ENCODE measurements at places on chromosomes 16 and 17.

- DNase-seq = peak; percentile 79
Measured at GRCh38 chr17:38674749-38675615, at the start of gene EPOP. TSS of gene EPOP (minus strand) at chr17:38674957. CDS start at chr17:38674495, 462 bp downstream.

DNA sequence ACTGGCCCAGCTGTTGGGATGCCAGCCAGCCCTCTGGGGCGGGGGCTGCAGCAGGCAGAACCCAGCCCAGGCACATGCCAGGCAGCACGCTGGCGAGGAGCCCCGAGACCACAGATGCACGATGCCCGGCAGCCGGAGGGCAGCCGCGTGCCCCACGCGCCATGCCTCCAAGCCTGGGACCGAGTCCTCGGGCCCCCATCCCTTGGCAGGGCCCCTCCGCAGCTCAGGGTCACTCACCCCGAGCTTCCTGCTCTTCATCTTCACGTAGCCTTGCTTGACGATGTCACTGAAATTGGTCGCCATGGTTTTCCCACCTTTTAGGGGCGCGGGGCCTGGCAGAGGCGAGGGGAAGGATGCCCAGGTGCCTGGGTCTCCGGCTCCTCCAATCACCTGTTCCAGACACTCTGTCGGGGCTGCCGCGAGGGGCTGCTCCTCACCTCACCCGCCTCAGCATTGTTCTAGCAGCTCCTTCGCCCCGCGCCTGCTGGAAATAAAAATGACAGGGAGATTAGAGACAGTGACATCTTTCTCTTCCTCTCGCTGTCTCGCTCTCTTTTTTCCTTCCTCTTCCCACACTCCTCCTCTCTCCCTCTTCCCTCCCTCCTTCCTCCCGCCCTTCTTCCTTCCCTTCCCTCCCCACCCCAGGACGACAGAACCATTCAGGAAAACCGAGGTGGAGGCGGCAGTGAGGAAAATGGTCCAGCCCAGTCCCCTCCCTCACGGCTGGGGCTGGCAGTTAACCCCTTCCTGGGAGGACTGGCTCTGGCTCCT, 6.9 kb downstream of the DOK4 start:
- DNase-seq = peak; percentile 9

DNA sequence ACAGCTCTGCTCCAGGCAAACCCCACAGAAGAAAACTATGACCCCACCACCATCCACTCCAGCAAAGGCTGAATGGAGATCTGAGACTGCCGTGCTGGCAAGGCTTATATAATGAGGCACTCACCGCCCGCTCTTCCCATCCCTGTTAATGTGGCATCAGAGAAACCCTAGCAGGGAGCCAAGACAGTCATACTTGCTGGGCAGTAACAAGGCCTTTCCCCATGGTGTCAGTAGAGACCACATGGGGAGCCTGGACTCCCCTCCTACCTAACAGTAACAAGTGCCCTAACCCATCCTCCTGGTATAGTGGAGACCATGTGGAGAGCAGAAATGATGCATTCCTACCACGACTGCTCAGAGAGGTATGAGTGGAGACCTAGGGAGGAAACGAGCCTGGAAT, 235.2 kb downstream of the C16orf78 start:
- no peak for DNase-seq

DNA sequence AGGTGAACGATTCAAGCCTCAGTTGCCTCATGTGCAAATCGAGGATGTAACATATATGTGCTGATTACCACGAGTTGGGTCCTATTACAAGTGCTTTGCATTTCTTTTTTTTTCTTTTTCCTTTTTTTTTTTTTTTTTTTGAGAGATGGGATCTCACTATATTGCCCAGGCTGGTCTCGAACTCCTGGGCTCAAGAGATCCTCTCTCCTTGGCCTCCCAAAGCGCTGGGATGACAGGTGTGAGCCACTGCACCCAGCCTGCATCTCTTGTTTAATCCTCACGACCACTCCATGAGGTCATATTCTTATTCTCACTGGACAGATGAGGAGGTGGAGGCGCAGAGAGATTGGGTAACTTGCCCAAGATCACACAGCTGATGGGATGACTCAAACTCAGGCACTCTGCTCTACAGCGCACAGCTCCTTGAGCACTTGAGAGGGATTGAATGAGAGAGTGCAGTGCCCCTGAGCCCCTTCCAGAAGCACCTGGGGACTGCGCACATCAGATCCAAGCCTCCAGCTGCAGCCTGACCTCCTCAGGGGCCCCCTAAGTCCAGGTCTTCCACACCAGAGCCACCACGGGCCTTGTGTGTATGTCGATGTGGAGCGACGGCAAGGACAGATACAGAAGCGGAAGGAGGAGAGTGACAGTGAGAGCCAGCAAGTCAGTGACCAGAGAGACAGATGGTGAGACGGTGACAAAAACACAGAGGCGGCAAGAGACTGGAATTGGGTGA, 4.9 kb downstream of the STX1B start:
- no peak for DNase-seq

- DNase-seq = no peak
Measured at GRCh38 chr17:60089096-60089806, 10.5 kb upstream of the HEATR6 start.

GRCh38 chr17:65131946-65132345, 5.2 kb upstream of the RGS9 start:
- no peak for DNase-seq

GRCh38 chr16:79093554-79093967, 507.0 kb downstream of the MAF start:
- no peak for DNase-seq

GRCh38 chr16:89110641-89111040, 17.0 kb downstream of the ACSF3 start:
- DNase-seq = no peak

- DNase-seq = no peak
Measured at GRCh38 chr16:57756424-57757325, 21.1 kb downstream of the KATNB1 start.

DNA sequence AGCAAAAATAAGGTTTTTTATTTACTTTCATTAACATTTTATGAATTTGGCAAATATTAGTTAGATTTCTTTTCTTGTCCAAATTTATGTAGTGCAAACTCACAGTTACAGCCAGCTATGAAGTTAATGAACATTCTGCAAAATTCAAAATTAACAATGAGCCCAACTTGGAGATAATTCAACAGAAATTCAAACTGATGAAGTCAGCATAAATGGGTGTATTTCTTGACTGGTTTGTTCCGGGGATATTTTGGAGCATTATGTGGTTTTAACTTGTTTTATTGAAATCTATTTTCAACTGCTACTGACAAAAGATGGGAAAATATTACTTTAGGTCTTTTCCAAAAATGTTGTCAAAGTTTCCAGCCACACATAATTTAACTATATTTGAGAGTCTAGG, 807.9 kb downstream of the CDH8 start:
- no peak for DNase-seq

DNA sequence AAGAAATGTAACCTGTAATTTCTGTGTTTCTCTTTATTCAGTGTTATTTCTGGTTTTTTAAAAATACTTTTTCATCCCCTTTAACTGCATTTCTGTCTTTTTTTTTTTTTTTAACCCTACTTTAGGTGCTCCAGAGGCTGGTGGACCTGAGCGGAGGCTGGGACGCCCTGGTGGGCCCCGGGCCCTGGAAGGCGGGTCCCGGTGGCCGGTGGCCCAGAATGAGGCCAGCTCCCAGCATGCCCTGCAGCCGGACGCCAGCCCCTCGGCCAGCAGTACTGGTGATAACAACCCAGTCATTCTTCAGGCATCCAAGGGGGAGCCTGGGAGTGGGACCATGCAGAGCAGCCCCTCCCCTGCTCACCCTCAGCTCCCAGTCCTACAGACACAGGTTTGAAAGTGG, 1.5 kb downstream of the SRCAP start:
- no peak for DNase-seq

DNA sequence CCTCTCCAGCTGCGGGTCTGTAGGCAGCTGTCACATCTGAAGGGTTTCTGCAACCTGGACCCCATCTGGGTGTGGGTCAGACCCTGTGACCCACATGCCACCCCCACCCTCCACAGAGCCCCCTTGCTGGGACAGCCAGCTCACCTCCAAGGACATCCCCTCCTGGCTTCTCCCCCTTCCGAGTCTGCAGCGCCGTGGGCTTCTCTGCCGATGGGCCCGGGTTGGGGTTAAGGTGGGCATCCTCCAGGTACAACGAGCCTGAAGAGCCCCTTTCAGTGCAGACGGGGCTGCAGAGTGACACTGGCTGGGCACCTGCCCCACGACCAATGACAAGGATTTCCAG, 28.9 kb downstream of the OR1D5 start:
- DNase-seq = no peak

GRCh38 chr17:2681650-2682049, 29.9 kb downstream of the CLUH start:
- no peak for DNase-seq

- no peak for DNase-seq
Measured at GRCh38 chr17:77957235-77957856, 1.2 kb upstream of the TNRC6C start.

GRCh38 chr17:38881600-38882191, 11.8 kb downstream of the LASP1 start:
- DNase-seq = no peak

DNA sequence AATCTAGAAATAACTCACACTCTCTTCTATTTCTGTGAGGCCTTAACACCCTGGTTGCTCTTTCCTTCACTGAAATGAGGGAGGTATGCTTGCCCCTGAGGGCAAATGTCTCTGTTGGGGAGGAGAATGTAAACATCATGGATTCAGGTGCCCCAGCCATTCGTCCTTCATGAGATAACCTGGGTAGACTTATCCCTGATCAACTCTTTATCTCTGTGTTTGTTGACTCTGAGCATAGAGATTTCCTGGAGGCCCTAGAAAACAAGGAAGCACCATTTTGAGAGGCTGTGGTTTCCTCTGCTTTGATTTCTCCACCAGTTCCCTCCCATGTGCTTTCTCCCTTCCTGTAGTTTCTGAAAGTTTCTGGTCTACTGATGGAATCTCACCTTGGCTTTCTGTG, 77.3 kb downstream of the PHKB start:
- DNase-seq = no peak

DNA sequence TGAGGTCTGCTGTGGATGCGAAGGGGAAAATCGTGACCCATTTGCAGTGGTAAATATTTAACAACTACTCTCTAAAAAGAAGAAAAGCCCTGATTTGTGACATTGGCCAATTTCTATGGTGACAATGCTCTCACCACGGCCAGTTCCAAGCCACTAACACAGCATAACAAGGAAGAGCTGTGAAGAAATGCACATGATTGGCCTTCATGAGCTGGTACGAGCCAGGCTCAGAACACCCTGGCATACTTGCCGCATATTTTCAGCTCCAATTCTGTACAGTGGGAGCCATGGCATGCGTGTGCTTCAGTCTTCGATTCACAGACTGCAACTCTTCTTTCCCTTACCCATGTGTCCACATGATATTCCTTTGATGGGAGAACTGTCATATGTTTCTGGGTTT, 363.9 kb upstream of the CDH5 start:
- no peak for DNase-seq

DNA sequence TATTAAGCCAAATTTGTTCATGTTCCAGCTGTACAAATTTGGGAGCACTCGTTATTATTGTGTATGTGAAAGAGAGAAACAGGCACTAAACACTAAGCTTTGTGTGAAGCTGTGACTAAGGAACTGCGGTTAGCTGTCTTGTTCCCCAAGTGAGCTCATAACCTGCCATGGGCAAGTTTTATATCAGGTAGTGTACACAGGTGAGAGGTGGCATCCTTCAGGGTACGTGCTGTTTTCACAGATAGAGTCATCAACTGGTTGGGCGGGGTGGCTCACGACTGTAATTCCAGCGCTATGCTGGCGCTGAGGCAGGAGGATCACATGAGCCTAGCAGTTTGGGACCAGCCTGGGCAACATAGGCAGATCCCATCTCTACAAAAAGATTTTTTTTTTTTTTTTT, 2.8 kb downstream of the DNAJA3 start:
- DNase-seq = no peak

- no peak for DNase-seq
Measured at GRCh38 chr16:50916040-50916439, 174.2 kb downstream of the CYLD start.

DNA sequence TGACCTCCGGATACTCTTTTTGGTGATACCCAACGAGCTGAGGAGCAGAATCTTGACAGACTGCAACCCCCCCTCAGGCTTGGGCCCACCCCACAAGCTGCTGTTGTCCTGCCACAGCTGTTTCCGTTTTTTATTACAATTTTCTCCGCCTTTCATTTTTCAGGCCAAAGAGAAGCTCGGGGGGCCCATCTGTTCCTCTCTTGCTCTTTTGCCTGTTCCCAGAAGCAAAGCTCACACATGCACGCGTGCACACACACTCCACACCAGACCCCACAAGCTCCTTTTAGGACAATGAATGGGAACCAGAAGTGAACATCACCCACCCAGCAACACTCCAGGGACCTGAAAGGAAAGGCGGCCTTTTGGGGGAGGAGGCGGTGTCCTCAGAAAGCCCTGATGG, 16.3 kb downstream of the SOX9 start:
- peak; percentile 95 for DNase-seq

DNA sequence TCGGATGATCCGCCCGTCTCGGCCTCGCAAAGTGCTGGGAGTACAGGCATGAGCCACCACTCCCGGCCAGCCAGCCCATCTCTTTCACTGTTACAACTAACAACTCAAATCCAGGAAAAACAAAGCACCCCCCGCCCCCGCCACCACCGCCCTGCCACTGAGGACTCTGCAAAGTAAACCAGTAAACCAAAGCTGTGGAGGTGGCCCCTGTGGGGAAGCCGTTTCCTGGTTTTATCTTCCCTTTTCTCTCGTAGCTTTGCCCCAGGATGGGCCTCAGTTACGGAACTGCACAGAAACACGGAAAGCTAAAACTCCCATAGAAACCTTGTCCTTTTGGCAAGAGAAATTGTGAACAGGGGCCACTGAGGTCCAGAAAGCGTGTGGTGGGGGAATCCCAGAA, 17.5 kb downstream of the CHMP6 start:
- no peak for DNase-seq

- peak; percentile 96 for DNase-seq
Measured at GRCh38 chr17:3888343-3889171, 4.3 kb downstream of the CAMKK1 start.

- no peak for DNase-seq
Measured at GRCh38 chr17:44109312-44109630, 14.2 kb downstream of the HDAC5 start.

GRCh38 chr16:29680180-29680598, 1.2 kb downstream of the QPRT start:
- no peak for DNase-seq

DNA sequence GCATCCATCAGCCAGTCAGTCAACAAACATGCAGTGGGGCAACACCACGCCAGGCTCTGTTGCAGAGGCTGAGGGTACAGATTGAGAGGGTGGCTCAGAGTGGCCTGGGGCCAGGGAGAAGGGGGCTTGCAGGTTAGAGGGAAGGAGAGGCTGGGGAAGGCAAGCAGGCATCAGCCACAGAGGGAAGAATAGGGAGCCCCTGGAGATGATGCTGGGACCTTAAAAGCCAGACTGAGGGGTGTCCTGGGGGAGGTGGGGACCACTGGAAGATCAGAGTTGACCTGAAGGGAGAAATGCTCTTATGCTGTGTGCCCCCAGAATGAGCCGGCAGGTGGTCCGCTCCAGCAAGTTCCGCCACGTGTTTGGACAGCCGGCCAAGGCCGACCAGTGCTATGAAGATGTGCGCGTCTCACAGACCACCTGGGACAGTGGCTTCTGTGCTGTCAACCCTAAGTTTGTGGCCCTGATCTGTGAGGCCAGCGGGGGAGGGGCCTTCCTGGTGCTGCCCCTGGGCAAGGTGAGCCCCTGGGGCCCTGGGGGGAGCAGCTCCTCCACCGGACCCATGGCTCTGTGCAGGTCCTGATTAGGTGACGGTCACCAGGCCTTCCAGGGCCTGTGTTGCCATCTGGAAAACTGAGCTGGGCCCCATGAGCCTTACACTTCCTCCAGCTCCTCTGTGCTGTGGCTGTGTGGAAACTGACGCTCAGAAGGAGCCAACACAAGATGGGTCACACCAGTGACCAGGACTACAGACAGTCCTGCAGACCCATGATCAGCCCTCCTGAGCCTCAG, 1.7 kb downstream of the CORO1A start:
- DNase-seq = no peak

GRCh38 chr17:59620064-59620359, 317 bp downstream of the CLTC start:
- DNase-seq = no peak
